Sigmoid colon (tissue), 7 donors: ENCODE measurements at places on chromosomes 4 and X. TPM values are rescaled to one million over a fixed set of nuclear protein-coding genes. Genes with fewer than 3 reads are reported as not detected.

GRCh38 chr4:42390622-42391354, 6.5 kb upstream of the SHISA3 start:
- no peaks in the 10 kb centered on the region for H3K4me1 ChIP-seq
- H3K36me3 ChIP-seq: no peaks in the 10 kb centered on the region
- DNase-seq: no peak
- H3K4me3 ChIP-seq: no peak overlapping the region

DNA sequence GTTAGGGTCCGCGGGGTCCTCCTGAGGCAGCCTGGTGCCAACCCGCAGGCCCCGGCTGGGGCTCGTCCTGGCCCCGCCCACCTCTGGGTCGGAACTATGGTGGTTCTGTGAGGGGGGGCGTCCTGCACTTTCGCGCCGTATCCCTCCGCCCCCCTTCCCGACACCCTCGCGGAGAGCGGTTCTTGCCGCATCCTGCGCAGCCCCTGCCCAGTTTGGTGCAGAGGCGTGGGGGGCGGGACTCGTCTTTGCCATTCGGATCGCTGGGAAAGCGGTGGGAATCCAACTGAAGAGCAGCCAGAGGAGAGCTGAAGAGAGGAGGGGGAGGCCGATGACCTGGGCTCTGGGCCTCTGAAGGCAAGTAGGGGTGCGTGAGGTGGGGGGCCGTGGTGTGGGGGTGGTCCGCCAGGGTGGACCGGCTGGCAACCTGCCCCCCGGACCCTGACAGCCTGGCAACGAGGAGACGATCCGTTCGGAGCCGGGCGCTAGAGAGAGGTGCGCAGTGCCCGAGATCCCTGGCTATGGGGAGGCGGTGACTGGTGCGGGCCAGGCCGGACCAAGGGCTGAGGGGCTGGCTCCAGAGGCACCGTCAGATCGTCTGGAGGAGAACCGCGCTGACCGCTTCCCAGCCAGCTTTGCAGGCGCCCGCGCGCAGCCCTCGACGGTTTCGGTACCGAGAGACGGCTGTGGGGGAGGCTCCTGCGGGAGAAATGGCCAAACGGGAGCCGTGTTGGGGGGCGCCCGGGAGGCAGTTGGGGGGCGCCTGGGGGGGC, at the start of gene GPRASP1:
Gene GPRASP1, plus strand, starts transcription at position 242 of the 770 bp plus-strand sequence. CDS start 2,431 bp downstream, outside the sequence.
- peak within 1 kb of the TSS; percentile 84 for H3K27ac ChIP-seq
- peak; percentile 91 for DNase-seq
- no peaks in the 10 kb centered on the region for H3K27me3 ChIP-seq
- peaks cover 6% of the 10 kb centered on the region for H3K4me1 ChIP-seq
- H3K36me3 ChIP-seq: no peaks in the 10 kb centered on the region

NR3C2 gene
- total RNA-seq: 26.8 TPM

HAND2 gene
- 224 TPM for total RNA-seq

DNA sequence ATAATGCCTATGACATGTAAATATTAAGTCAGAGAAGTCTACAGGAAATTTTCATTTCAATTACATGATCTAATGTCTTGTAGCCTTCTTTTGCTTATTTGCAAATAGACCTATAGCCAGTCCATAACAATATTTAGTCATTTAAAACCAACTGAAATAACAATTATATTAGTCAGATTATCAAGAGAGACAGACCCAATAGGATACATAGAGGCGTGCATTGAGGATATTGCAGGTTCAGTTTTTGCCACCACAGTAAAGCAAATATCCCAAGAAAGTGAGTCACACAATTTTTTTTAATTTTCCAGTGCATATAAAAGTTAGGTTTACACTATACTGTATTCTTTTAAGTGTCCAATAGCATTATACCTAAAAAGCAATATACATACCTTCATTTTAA, 349.7 kb upstream of the ATOH1 start:
- H3K4me3 ChIP-seq: no peak overlapping the region
- H3K27me3 ChIP-seq: no peaks in the 10 kb centered on the region
- no peak overlapping the region for H3K27ac ChIP-seq
- H3K4me1 ChIP-seq: no peaks in the 10 kb centered on the region

- H3K36me3 ChIP-seq: no peaks in the 10 kb centered on the region
- H3K27me3 ChIP-seq: no peaks in the 10 kb centered on the region
- no peaks in the 10 kb centered on the region for H3K4me1 ChIP-seq
- no peak overlapping the region for H3K27ac ChIP-seq
- H3K4me3 ChIP-seq: no peak overlapping the region
Measured at GRCh38 chrX:8748855-8749254, 16.9 kb upstream of the ANOS1 start.

DNA sequence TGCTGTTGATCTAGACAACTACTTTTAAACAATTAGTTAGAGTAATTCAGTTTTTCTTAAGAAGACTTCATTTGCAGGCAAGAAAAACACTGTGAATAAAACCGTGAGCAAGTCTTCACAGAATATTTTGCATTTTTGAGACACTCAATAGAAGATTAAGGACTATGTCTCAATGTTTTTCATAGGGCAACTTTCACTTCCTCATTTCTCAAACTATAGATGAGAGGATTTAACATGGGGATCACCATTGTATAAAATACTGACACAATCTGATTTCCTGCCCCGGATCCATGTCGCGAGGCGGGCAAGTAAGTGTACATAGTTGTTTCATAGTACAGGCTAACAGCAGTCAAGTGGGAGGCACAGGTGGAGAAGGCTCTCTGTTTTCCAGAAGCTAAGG, 108.8 kb upstream of the IGSF1 start:
- DNase-seq: no peak
- H3K27me3 ChIP-seq: no peaks in the 10 kb centered on the region
- H3K4me3 ChIP-seq: no peak overlapping the region
- H3K4me1 ChIP-seq: no peaks in the 10 kb centered on the region
- no peaks in the 10 kb centered on the region for H3K36me3 ChIP-seq

DNA sequence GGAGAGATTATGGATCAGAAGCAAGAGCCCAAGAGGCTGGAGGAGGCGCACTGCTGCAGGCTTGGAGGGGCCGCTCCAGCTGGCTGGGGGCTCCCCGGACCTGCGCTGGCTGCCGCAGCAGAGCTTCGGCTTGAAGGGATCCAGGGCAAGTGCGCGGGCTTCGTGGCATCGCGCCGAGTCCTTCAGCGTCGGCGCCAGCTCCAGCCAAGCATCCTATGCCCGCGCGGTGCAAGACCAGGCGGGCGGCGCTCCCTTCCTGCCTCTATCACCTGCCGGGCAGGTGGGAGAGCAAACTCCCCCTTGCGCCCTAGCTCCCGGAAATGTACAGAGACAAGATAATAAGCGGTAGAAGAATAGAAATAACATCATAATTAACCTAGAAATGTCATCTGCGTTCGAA, 10.5 kb upstream of the UCP1 start:
- H3K27me3 ChIP-seq: peaks cover 8% of the 10 kb centered on the region
- H3K4me1 ChIP-seq: no peaks in the 10 kb centered on the region
- no peaks in the 10 kb centered on the region for H3K36me3 ChIP-seq
- no peak overlapping the region for H3K4me3 ChIP-seq

- no peaks in the 10 kb centered on the region for H3K27me3 ChIP-seq
- H3K36me3 ChIP-seq: no peaks in the 10 kb centered on the region
- no peak overlapping the region for H3K4me3 ChIP-seq
Measured at GRCh38 chr4:164484551-164484950, 269.4 kb upstream of the SMIM31 start.

DNA sequence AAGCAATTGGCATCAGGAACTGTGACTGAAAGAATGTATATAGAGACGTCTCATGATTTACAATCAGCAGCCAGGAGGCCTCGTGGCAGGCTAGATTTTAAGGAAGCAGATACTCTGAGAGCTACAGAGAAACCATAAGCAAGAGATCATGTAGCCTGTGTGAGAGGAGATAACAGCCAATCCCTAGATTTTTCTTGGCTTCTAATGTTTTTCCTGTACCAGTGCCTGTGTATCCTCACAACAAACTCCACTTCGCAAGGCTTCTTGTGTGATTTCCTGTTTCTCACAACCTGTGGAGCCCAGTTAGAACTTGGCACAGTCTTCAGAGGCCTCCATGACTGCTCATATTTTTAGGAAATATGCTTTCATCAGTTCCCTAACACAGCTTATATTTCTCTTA, 147.9 kb downstream of the PTCHD1 start:
- H3K4me3 ChIP-seq: no peak overlapping the region
- H3K27ac ChIP-seq: no peak overlapping the region

RENBP gene
- 16.8 TPM for total RNA-seq

DNA sequence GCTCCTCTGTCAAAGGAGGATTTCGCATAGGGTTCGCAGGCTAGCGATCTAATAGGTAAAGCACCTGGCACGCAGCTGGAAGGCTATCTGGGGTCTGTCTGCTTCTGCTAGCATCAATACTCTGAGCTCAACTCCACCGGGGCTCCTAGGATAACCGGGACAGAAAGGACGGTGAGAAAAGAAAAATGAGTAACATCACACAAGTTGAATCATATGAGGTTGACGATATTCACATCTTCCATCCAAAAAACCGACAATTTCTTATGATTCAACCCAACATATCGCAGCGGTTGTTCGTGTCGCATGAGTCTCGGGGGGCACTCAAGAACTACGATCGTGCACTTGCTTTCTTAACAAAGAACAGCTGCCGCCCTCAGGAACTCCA, 1.8 kb downstream of the PROM1 start:
- no peak overlapping the region for H3K27ac ChIP-seq
- no peak for DNase-seq
- peak overlapping the region; percentile 49 for H3K4me3 ChIP-seq
- peaks cover 22% of the 10 kb centered on the region for H3K4me1 ChIP-seq
- H3K27me3 ChIP-seq: peaks cover 59% of the 10 kb centered on the region

DNA sequence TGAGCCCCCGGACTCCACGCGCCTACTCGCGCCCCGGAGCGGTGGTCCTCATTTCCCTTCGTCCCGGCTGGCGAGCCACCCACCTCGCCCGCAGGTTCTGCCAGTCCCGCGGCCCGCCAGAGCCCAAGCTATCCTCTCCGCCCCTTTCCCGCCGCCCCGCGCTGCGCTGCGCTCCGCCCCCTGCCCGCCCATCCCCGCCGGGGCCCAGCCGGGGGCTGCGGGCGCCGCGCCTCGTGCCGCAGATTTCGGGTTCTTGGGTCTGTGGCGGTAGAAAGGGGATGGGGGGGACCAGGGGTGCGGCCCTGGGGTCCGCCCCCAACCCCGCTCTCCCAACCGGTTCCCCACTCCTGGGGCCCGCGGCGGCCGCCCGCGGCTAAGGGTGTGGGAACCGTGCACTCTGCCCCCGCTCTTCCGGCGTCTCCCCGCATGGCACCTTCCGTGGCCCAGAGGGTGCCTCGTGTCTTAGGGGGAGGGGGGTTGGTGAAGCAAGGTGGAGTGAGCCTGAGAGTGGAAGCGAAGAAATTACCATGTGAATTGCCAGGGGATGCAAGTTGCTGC, 650.8 kb upstream of the DIPK2B start:
- H3K4me1 ChIP-seq: no peaks in the 10 kb centered on the region
- no peak for DNase-seq
- H3K27ac ChIP-seq: no peak overlapping the region
- no peaks in the 10 kb centered on the region for H3K36me3 ChIP-seq

- H3K36me3 ChIP-seq: no peaks in the 10 kb centered on the region
- peaks cover 39% of the 10 kb centered on the region for H3K4me1 ChIP-seq
- H3K27ac ChIP-seq: no peak overlapping the region
- no peak for DNase-seq
- H3K4me3 ChIP-seq: no peak overlapping the region
- no peaks in the 10 kb centered on the region for H3K27me3 ChIP-seq
Measured at GRCh38 chr4:85829276-85830051, 354.5 kb downstream of the ARHGAP24 start.

GRCh38 chrX:132482632-132483031, 6.2 kb downstream of the MBNL3 start:
- H3K27me3 ChIP-seq: no peaks in the 10 kb centered on the region
- no peak overlapping the region for H3K4me3 ChIP-seq
- H3K36me3 ChIP-seq: no peaks in the 10 kb centered on the region
- H3K4me1 ChIP-seq: no peaks in the 10 kb centered on the region
- DNase-seq: no peak

- no peak overlapping the region for H3K27ac ChIP-seq
- H3K27me3 ChIP-seq: no peaks in the 10 kb centered on the region
- no peak for DNase-seq
- H3K4me3 ChIP-seq: no peak overlapping the region
Measured at GRCh38 chrX:15911734-15912550, 57.3 kb upstream of the AP1S2 start.

- no peak overlapping the region for H3K27ac ChIP-seq
- no peak overlapping the region for H3K4me3 ChIP-seq
- no peaks in the 10 kb centered on the region for H3K4me1 ChIP-seq
- no peaks in the 10 kb centered on the region for H3K36me3 ChIP-seq
Measured at GRCh38 chr4:46503739-46504138, 113.8 kb upstream of the GABRA2 start.
